Right cardiac atrium (tissue), 5 donors: ENCODE measurements at places on chromosomes 6 and 20. TPM values are rescaled to one million over a fixed set of nuclear protein-coding genes. Genes with fewer than 3 reads are reported as not detected.

DNA sequence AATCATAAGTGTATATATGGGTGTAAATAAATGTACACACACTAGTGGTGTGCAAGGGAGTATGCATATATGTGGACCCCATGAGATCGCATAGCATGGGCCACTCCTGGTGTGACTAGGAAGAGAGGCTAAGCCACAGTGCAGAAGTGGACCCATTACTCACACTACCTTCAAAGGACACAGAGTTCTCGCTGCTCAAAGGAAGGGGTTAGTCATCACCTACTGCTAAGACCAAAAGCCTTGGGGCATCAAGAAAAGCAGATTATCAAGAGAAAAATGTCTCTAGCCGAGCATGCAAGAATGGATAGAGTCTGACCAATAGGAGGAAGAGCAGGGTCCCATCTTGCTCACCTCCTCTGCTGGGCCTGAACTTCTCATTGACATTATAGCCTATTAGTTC lies 195.5 kb downstream of the MAFB start:
- no peak for DNase-seq

DNA sequence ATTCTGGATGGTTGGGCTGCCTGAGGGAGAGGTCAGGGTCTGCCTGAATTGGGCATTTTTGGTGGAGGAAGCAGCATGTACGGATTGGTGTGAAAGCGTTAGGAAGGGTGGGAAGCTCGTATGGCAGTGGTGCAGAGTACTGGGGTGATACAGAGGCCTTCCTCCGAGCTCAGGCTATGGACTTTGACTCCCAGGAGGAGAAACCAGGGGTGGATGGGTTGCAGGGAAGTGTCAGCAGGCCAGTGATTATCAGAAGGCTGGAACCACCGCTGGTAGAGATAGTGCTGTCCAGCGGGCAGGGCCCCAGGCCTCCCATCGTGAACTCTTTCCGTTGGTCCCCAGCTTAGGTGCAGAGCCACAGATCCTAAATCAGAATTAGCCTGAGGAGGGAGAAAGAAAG lies 5.3 kb downstream of the WFDC5 start:
- no peak for DNase-seq

- DNase-seq, result no peak
Observed at GRCh38 chr6:37303891-37304503, 46.1 kb upstream of the TMEM217 start.

GRCh38 chr6:169895000-169895759 lies 143.8 kb downstream of the ERMARD start:
- DNase-seq, result no peak

DNA sequence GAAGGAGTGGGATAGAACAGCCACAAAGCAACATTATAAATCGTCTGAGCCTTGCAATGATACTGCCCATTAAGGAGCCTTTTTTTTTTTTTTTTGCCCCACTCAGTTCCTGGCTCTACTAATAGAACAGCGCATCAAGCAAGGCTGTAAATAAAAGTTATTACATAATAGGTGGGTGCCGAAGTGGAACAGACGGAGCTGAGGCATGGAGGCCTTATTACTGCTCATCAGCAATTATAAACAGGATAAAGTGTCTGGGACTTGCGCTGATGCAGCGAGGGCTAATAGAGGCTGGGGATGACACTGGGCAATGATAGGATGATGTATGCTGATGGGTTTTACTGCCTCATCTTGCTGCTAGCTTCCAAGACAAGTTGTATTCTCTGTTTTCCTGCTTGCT lies 272.1 kb downstream of the ZFAND3 start:
- no peak for DNase-seq

DNA sequence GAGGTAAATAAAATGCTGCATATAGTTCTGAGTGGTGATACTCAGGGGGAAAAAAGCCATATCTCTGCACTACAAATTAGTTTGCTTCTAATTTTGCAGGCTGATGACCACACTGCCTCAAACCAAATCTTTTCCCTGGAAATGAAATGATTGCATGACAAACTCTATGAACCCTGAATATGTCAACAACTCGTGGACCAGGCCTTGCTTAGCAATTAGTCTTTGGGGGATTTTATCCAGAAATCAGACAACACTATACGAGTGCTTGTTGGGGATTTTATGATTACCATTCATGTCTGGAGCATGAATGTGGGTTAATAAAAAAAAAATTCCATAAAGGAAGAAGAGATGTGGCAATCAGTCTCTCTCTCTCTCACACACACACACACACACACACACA lies 42.0 kb downstream of the SOBP start:
- DNase-seq, result no peak

The OR2H1 gene
- not detected for total RNA-seq

The SYCP2L gene
- total RNA-seq, result 0.38 TPM

DNA sequence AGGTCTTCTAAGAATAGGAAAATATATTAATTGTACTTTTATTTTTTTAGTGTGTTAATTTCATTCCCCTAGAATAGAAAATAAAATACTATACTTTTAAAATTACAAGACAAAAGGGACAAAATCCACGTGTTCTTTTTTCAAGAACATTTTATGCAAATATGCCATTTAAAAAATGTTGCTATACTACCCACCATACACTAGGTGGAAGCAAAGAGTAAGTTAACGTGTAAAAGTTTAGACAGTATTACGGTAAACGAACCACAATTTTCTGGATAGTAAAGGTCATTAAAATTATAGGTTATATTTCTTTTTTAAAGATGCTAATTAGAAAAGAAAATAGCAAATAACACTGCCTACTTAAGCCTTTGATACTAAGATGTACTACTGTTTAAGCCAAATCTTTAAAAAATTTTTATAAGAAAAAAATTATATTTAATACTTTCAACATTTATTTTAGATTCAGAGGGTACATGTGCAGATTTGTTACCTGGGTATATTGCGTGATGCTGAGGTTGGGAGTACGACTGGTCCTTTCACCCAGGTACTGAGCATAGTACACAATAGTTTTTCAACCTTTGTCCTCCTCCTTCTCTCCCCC lies 287.6 kb downstream of the PHF3 start:
- no peak for DNase-seq

The ZSCAN23 gene
- 2.1 TPM for total RNA-seq

- no peak for DNase-seq
Observed at GRCh38 chr6:157885876-157886275, 62.8 kb downstream of the SNX9 start.

The KIF25 gene
- total RNA-seq, result not detected

The CALHM4 gene
- not detected for total RNA-seq

The SLC22A3 gene
- total RNA-seq, result 1.1 TPM

The BPIFB4 gene
- total RNA-seq, result 0.62 TPM

The GRM1 gene
- 0.09 TPM for total RNA-seq

GRCh38 chr6:50277774-50278173 lies 228.0 kb upstream of the DEFB112 start:
- no peak for DNase-seq

The SIM1 gene
- not detected for total RNA-seq

DNA sequence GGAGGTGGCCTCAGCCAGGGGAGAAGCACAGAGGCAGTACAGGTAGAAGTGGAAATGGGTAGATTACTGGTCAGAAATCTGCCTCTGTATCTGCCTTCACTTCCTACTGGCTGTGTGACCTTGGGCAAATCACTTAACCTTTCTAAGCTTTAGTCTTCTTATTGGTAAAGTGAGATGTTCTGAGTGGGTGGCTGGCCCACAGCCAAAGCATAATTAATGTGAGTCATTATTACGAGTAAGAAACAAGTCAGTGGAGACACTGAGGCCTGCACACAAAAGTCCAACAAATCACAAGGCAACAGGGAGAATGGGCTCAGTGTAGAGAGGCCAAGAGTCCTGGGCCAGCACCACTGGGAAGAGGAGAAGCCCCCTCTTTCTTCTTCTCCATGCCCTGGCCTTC lies 39.1 kb downstream of the NRN1 start:
- DNase-seq, result no peak

DNA sequence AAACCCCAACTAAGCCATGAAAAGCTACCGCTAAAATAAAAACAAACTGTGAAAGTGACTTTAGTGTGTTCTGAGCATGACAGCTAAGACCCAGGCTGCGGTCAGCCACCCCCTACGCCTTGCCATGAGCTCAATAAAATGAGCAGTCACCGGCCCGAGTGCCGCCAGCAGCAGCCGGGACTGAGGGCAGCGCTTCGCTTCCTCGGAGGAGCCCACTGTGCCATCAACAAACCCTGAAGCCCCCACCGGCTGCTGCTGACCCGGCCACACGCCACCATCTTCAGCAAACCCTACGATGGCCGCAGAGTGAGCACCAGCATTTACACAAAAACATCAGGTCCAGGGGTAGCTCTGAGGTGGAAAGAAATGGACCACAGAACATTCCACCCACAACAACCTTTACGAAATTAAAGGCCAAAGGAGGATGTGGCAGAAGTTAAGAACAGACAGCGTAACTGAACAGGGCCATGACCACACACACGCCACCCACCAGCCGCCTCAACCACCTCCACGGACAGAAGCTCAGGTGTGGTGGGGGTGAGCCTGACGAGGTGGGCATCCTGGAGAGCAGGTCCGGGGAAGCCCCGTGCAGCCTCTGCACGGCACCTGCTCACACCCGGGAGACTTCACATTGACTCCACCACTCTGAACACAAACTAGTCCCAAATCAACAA lies 67.0 kb downstream of the THBS2 start:
- DNase-seq, result no peak

GRCh38 chr6:3292431-3293197 lies 33.9 kb downstream of the PSMG4 start:
- DNase-seq, result no peak

GRCh38 chr20:54517241-54517975 lies 42.0 kb downstream of the DOK5 start:
- DNase-seq, result no peak

GRCh38 chr20:57421253-57422220 lies 30.3 kb downstream of the RBM38 start:
- no peak for DNase-seq
